ENCODE measurements at places on chromosomes 12 and 14.

GRCh38 chr12:95151821-95152220 lies 65.4 kb downstream of the FGD6 start:
- no peak for DNase-seq

- no peak for DNase-seq
Measured at GRCh38 chr14:53858345-53858684, 98.3 kb downstream of the BMP4 start.

DNA sequence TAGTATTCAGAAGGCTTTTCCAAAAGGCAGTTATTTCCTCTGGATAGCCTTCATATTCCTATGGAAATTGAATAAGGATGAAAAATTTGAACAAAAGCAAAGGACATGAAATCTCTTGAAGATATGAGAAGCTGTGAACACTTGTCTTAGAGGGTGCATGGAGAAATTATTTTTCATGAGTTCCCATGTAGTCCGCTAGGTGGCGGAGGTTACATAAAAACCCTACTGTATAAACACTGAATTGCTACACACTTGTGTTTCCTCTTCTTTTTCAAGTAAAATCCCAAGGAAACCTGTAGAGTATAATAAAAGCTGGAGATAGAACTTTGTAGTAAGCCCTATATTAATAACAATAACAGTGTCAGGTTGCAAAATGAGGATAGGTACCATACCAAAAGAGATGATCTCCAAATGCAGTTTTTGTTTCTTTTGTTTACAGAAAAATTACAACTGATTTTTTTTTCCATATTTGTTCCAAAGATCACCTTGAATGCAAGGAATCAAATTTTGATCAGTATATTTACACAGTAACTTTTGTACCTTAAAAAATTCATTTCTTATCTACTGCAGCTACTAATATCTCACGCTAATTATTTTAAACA lies 37.8 kb upstream of the OR4E1 start:
- DNase-seq: no peak

GRCh38 chr14:74610866-74611649 lies 979 bp downstream of the LTBP2 start:
- no peak for DNase-seq

DNA sequence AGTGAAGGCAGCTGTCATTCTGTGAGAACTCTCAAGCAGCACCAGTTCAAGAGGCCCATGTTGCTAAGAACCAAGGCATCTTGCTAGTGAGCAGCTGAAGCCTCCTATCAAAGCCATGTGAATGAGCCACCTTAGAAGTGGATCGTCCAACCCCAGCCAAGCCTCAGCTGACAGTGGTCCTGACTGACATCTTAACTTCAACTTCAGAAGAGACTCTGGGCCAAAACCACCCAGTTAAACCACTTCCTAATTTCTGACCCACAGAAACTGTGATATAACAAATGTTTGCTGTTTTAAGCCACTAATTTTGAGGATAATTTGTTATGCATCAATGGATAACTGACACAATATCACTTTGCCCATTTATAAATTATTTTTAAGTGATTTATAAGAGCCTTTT lies 256.0 kb downstream of the RPAP3 start:
- DNase-seq: no peak

All from 8988T (cell line).